Liver (tissue), 10 donors: ENCODE measurements at places on chromosomes 3 and 15. TPM values are rescaled to one million over a fixed set of nuclear protein-coding genes. Genes with fewer than 3 reads are reported as not detected.

DNA sequence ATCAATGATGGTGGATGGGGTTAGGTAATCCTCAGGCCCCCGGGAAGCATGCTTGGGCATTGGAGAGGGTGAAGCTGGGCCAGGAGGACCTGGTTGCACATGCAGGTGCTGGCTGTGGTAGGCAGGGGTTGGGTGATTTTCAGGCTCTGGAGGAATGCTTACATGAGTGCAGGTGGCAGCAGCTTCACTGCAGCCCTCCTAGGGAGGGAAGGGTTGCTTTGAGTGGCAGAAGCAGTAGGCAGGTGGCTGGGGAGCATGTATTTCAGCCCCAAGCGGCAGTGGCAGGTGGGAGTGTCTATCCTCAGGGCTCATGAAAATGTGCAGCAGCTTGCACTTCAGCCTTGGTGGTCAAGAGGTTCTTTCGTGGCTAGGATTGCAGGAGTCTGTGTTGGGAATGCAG lies 230.0 kb upstream of the CTNNB1 start:
- peaks cover 3% of the 10 kb centered on the region for H3K4me1 ChIP-seq
- no peaks in the 10 kb centered on the region for H3K27me3 ChIP-seq
- H3K27ac ChIP-seq, result no peak overlapping the region
- H3K4me3 ChIP-seq, result no peak overlapping the region

GRCh38 chr3:69737392-69737791 lies 1.9 kb upstream of the MITF start:
- DNase-seq, result no peak
- no peaks in the 10 kb centered on the region for H3K4me1 ChIP-seq
- H3K27me3 ChIP-seq, result no peaks in the 10 kb centered on the region
- H3K36me3 ChIP-seq, result no peaks in the 10 kb centered on the region
- H3K27ac ChIP-seq, result no peak overlapping the region
- no peak overlapping the region for H3K4me3 ChIP-seq

DNA sequence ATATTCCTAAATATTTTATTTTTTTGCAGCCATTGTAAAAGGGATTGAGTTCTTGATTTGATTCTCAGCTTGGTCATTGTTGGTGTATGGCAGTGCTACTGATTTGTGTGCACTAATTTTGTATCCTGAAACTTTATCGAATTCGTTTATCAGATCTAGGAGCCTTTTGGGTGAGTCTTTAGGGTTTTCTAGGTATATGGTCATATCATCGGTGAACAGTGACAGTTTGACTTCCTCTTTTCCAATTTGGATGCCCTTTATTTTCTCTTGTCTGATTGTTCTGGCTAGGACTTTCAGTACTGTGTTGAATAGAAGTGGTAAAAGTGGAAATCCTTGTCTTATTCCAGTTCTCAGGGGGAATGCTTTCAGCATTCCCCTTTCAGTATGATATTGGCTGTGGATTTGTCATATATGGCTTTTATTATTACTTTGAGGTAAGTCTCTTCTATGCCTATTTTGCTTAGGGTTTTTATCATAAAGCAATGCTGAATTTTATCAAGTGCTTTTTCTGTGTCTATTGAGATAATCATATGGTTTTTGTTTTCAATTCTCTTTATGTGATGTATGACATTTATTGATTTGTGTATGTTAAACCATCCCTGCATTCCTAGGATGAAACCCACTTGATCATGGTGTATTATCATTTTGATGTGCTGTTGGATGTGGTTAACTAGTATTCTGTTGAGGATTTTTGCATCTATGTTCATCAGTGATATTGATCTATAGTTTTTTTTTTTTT lies 11.4 kb upstream of the SLC9A9 start:
- no peak for DNase-seq
- no peaks in the 10 kb centered on the region for H3K4me1 ChIP-seq
- no peaks in the 10 kb centered on the region for H3K36me3 ChIP-seq
- H3K27ac ChIP-seq, result no peak overlapping the region

DNA sequence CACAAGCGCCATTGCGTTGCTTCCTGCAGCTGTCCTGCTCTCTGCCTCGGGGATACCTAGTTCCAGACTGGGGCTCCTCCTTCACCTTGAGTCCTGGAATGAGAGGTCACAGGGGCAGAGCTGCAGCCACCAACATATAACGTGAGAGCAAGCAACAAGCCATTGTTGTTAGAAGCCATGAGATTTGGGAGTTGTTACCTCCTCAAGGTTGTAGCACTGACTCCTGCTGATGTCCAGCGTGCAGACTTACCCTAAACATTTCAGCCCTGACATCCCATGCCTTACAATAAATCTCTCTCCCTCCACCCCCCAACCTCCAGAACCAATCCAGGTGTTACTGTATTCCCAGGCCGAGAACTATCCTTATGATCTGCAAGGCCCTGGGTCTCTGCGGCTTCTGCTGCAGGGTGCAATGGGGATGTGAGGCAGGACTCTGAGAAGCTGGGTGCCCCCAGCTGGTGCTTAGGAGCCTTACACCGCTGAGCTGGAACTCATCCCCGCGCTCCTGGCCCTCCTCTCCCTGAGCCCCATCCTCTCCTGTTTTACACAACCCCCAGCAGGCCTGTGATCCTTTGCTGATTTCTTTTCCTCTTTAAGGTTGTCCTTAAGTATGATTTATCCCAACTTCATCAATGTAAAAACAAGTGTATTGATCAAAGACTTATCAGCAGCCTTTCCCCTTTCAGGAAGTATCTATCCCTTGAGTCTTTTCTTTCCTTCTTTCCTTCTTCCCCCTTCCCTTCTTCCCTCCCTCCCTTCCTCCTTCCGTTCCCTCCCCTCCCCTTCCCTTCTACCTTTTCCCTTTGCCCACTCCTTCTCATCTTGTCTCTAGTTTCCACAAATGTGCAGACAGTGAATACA lies 84.2 kb upstream of the ABHD2 start:
- no peaks in the 10 kb centered on the region for H3K4me1 ChIP-seq
- no peak overlapping the region for H3K4me3 ChIP-seq

- H3K36me3 ChIP-seq, result no peaks in the 10 kb centered on the region
- H3K27ac ChIP-seq, result no peak overlapping the region
- DNase-seq, result no peak
- no peaks in the 10 kb centered on the region for H3K27me3 ChIP-seq
- H3K4me3 ChIP-seq, result no peak overlapping the region
Measured at GRCh38 chr3:62538691-62539356, 165.5 kb upstream of the FEZF2 start.

The GPR149 gene
- not detected for polyA plus RNA-seq

The SIDT1 gene
- polyA plus RNA-seq, result 0.10 TPM

GRCh38 chr3:128940252-128940651 lies 53.6 kb downstream of the CFAP92 start:
- H3K4me3 ChIP-seq, result no peak overlapping the region
- no peaks in the 10 kb centered on the region for H3K36me3 ChIP-seq
- H3K27me3 ChIP-seq, result no peaks in the 10 kb centered on the region
- no peak overlapping the region for H3K27ac ChIP-seq

- H3K27me3 ChIP-seq, result no peaks in the 10 kb centered on the region
- H3K27ac ChIP-seq, result no peak overlapping the region
Measured at GRCh38 chr3:9817436-9817835, 7.4 kb downstream of the TTLL3 start.

GRCh38 chr3:193874512-193874911 lies 261.4 kb upstream of the HES1 start:
- H3K4me3 ChIP-seq, result no peak overlapping the region
- H3K36me3 ChIP-seq, result no peaks in the 10 kb centered on the region
- no peak for DNase-seq
- H3K4me1 ChIP-seq, result no peaks in the 10 kb centered on the region
- H3K27ac ChIP-seq, result no peak overlapping the region

The CCDC80 gene
- 2.1 TPM for polyA plus RNA-seq

DNA sequence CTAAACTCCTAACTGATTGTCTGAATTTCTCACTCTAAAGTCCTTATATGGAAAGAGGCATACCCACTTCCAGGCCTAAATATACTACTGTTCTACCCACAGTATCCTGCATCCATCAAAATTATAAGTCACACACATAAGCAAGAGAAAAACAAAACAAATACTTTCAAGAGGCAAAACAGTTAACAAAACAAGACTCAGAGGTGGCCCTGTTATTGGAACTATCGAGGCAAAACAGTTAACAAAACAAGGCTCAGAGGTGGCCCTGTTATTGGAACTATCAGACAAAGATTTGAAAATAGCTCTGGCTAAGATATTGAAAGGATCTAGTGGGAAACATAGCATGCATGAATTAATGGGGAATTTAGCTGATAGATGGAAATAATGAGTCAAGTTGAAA lies 224.2 kb upstream of the CGNL1 start:
- no peak overlapping the region for H3K4me3 ChIP-seq
- no peak overlapping the region for H3K27ac ChIP-seq
- no peaks in the 10 kb centered on the region for H3K27me3 ChIP-seq
- peaks cover 13% of the 10 kb centered on the region for H3K4me1 ChIP-seq

- no peaks in the 10 kb centered on the region for H3K36me3 ChIP-seq
- no peaks in the 10 kb centered on the region for H3K27me3 ChIP-seq
- H3K27ac ChIP-seq, result no peak overlapping the region
Measured at GRCh38 chr3:111717601-111718000, 122.5 kb upstream of the ZBED2 start.

The GPR62 gene
- not detected for polyA plus RNA-seq

The RARB gene
- 2.1 TPM for polyA plus RNA-seq

The UNC45A gene
- 19.5 TPM for polyA plus RNA-seq

DNA sequence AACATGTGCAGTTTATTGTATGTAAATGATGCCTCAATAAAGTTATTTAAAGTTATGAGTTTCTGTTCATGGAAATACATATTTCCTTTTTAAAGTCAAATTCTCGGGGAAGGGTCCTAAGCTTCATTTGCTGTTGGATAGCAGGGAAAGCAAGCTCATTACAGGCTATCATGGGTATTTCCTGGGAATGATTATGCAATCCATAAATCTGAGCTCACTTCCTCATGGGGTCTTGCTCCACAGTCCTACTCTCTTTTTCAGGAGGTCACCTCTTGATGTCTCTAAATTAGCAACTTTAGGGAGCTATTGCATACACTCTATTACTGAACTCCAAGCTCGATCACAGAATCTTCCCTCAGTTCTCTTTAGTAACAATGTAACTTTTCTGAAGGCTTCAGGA lies 69.9 kb upstream of the TP63 start:
- H3K4me1 ChIP-seq, result peaks cover 2% of the 10 kb centered on the region
- no peak for DNase-seq
- no peak overlapping the region for H3K4me3 ChIP-seq
- H3K27ac ChIP-seq, result no peak overlapping the region
- no peaks in the 10 kb centered on the region for H3K36me3 ChIP-seq

- no peak for DNase-seq
- no peaks in the 10 kb centered on the region for H3K27me3 ChIP-seq
- no peak overlapping the region for H3K4me3 ChIP-seq
- H3K27ac ChIP-seq, result no peak overlapping the region
- no peaks in the 10 kb centered on the region for H3K4me1 ChIP-seq
- H3K36me3 ChIP-seq, result no peaks in the 10 kb centered on the region
Measured at GRCh38 chr3:113243846-113244245, 32.5 kb downstream of the BOC start.

The FOXL2NB gene
- not detected for polyA plus RNA-seq

DNA sequence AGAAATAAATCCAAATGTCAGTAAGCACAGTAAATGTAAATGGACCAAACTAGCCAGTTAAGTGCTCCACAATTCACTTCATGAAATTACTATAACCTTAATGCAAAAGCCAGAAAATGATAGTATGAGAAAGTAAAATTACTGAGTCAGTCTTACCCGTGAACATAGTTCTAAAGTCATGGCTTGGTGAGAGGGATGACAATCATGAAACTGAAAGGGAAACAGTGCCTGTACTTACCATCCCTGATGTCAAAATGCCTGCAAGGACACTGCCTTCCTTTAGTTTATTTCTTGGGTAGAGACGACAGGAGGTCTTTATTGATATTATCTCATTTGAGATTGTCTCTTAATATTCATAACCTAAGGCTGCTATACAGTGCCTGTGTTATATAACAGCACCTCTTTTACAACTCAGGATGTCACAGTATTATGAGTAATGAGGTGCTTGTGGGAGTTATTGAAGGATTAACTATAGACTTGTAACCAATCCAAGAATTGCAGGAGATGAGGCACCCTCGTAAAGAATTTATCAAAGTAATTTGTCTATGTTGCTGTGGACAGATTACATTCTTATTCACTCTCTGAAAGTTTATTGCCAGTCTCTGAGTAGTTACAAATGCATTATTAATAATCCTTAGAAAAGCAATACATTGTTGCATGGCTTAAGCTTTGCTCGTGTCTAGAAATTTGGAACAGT lies 142.9 kb upstream of the BFSP2 start:
- DNase-seq, result no peak
- H3K27me3 ChIP-seq, result no peaks in the 10 kb centered on the region
- H3K4me1 ChIP-seq, result no peaks in the 10 kb centered on the region
- H3K36me3 ChIP-seq, result no peaks in the 10 kb centered on the region

GRCh38 chr15:58434334-58434875 lies 2.6 kb downstream of the LIPC start:
- no peak overlapping the region for H3K4me3 ChIP-seq
- H3K36me3 ChIP-seq, result no peaks in the 10 kb centered on the region
- H3K27me3 ChIP-seq, result no peaks in the 10 kb centered on the region
- H3K4me1 ChIP-seq, result peaks cover 19% of the 10 kb centered on the region

DNA sequence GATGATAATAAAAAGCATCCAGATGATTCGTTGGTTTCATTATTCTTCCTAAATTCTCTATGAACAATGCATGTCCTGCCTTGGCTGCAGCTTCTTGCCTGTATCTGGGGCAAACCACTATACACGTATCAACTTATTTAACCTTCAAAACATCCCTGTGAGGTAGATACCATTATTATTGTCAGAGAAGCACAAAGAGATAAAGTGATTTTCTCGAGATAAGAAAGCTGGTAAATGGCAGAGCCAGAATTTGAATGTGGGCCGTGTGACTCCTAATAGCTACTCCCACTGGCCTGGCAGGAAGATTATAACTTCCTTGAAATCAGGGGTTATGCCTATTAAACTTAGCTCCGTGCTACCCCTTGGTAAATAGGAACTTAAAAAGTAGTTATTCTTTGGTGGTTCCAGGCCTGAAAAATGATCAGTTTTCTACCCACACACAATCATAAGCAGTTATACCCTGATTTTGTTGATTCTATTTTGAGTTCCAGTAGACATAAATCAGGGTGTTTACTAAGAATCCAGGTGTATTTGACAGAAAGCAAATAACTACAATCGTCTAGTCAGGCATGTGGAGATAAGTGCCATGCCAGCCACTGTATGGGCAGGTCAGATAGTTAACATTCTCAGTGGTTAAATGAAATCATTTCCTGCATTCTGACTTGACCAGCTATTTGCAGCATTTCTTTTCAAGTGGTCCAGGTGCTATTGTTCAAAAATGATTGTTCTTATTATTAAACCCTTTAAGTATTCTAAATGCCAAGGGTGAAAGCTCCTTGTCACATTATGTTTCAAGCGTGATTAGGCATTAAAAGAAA lies 99.2 kb upstream of the LRRN1 start:
- no peaks in the 10 kb centered on the region for H3K4me1 ChIP-seq
- no peak for DNase-seq
- H3K27me3 ChIP-seq, result no peaks in the 10 kb centered on the region
- H3K36me3 ChIP-seq, result no peaks in the 10 kb centered on the region

GRCh38 chr3:37765591-37766488 lies 95.8 kb upstream of the CTDSPL start:
- H3K4me1 ChIP-seq, result no peaks in the 10 kb centered on the region
- H3K36me3 ChIP-seq, result no peaks in the 10 kb centered on the region
- H3K4me3 ChIP-seq, result no peak overlapping the region
- no peaks in the 10 kb centered on the region for H3K27me3 ChIP-seq
- H3K27ac ChIP-seq, result peak overlapping the region; percentile 40
- DNase-seq, result no peak
